Right forelimb (tissue), 1 donor: ENCODE measurements at places on chromosomes 12 and 14.
A peak's percentile ranks its signal among the peaks of the same experiment; 100 is the strongest.

GRCh38 chr12:54386403-54387113 lies 2.0 kb upstream of the ZNF385A start:
- no peak for DNase-seq

DNA sequence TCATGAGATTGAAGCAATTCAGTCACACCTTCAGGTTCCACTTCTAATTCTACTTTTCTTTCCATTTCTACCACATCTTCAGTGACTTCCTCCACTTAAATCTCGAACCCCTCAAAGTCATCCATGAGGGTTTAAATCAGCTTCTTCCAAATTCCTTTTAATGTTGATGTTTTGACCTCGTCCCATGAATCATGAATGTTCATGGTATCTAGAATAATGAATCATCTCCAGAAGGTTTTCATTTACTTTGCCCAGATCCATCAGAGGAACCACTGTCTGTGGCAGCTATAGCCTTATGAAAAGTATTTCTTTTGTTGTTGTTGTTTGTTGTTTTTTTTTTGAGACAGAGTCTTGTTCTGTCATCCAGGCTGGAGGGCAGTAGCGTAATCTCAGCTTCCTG lies 7.6 kb downstream of the RXYLT1 start:
- no peak for DNase-seq

GRCh38 chr14:90624227-90624626 lies 192.0 kb downstream of the TTC7B start:
- DNase-seq = peak; percentile 29

GRCh38 chr12:31362759-31363415 lies 36.9 kb upstream of the SINHCAF start:
- DNase-seq = peak; percentile 47

- no peak for DNase-seq
These were observed 33.6 kb upstream of the MAP3K9 start for GRCh38 chr14:70842851-70843462.

DNA sequence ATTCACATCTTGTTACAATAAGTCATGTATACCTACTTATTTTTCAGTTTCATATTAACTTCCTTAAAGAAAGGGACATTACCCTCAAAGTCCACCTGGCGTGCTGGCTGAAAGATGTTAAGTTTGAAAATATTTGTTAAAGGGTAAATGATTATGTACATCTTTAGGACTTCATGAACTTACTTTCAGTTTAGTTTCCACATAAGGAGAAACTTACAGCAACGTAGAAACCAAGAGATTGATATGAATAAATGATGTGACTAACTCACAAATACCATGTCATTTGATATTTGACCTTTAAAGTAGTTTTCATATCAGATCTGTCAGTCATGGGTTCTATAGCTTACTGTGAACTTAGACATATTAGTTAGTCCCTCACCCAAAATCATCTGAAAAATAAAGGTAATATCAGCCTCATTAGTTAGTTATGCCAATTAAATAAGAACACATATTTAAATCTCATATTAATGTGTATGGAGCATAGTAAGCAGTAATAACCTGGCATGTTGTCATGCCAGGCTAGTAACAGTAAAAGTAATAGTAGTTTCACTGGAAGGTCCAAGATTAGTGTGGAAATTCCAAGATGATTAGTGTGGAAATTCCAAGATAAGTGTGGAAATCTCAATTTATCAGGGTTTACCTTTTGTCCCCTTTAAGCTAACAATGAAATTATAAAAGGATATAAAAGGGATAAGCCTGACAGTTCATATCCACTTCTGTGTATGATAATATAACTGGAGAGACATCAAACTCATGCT lies 1.9 kb upstream of the CLEC2D start:
- no peak for DNase-seq

DNA sequence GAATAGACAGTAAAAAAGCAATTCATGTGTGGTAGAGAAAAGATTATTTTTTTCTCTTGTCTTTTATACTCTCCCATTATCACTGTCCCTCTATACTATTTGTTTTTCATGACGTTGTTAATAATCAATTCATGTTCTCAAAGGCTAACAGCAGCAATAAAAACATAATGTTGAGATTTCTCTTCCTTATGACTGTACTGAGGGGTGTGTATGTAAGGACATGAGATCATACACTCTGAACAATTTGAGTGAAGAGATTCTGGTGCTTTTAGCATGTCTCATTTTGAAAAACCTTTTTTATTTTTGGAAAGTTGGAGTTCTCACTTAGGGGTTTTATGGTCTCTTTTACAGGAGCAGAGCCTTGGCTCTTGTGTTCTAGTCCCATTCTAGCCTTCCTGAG lies 3.8 kb upstream of the TSPAN8 start:
- DNase-seq = no peak

- DNase-seq = no peak
These were observed 3.0 kb upstream of the IFI27L2 start for GRCh38 chr14:94132285-94132887.

- DNase-seq = no peak
These were observed 53.1 kb upstream of the NAP1L1 start for GRCh38 chr12:76137606-76138005.

DNA sequence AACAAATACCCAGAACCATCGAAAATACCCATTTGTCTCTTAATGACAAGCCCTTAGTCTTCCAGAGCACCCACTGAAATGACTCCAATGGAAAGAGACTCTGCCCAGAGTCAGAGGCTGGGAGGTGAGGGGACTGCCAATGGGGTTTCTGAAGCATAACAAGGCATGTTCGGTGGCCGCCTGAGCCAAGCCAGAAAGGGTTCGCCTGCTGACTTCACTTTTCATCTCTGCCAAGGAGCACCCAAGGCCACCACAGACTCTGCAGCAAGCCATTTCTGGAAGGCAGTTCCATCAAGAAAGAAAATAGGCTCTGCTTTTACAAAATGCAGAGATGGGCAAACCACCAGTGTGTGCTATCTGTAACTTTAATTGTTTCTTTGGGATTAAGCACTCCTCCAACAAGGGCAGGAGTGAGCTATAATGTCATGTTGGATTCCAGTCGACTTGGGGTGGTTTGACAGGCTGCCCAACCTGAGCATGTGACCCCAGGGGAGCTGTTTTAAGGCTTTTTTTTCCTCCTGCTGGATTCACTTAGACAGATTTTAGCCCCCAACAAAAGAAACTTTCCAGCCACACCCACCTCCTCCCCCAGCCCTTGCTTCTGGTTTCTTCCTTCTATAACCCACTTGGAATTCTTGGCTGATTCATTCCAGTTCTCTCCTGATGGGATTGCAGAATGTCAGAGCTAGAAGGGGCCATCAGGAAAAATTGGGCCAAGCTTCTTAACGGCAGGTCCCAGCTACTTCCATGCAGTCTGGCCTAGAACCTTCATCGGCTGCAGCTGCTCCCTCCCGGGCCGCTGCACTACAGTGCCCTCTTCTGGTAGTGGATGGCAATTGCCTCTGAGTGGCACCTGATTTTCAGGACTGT lies 24.1 kb downstream of the CKAP4 start:
- peak; percentile 81 for DNase-seq
